ENCODE measurements at places on chromosomes 7 and 10. TPM values are rescaled to one million over a fixed set of nuclear protein-coding genes. Genes with fewer than 3 reads are reported as not detected.

DNA sequence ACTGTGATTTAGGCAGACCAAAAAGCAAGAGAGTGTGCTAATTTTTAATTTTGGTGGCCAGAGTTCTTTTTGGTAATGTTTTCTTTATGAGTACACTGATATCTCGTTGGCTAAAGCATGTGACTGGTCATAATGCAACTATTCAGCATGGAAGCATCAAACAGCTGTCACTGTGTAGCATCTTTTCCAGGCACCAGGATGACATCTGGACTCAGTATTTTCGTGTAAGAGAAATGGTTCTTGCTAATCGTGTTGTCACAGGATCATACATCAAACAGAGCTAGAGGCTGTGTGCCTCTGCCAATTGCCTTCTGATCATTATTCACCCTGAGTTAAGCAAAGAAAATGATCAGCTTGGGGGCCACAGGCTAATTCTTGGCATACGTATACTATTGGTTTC is 118.9 kb downstream of the SND1 start:
- no peak for DNase-seq

- DNase-seq = no peak
Measured at GRCh38 chr7:50160206-50160605, 67.2 kb upstream of the ZPBP start.

The CALCR gene
- polyA plus RNA-seq = 11.0 TPM

The AOC1 gene
- 0.08 TPM for polyA plus RNA-seq

The OPALIN gene
- not detected for polyA plus RNA-seq

The TMEM196 gene
- not detected for polyA plus RNA-seq

GRCh38 chr7:34544621-34545020 is 113.4 kb upstream of the NPSR1 start:
- no peak for DNase-seq

GRCh38 chr10:45454262-45454661 is 80.2 kb downstream of the ALOX5 start:
- no peak for DNase-seq

DNA sequence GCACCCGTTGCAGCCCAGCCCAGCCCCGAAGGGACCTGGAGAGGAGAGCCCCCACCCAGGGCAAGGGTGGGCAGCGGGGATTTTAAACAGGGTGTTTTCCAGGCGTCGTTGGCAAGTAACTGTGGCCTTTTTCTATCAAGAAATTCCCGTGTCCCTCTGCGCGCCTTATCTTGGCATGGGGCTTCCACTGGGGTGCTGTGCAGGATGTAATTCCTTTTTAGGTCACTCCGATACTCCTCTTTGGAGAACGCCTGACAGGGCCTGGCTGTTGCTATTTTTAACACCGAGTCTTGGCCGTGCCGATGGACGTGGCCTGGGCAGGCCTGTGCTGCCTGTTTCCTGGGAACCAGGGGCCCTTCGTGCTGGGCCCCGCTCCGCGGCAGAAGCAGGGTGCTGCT is 93.8 kb downstream of the INPP5A start:
- DNase-seq = peak; percentile 49

The ADGRA1 gene
- 4.0 TPM for polyA plus RNA-seq

The SLC29A3 gene
- 3.9 TPM for polyA plus RNA-seq

DNA sequence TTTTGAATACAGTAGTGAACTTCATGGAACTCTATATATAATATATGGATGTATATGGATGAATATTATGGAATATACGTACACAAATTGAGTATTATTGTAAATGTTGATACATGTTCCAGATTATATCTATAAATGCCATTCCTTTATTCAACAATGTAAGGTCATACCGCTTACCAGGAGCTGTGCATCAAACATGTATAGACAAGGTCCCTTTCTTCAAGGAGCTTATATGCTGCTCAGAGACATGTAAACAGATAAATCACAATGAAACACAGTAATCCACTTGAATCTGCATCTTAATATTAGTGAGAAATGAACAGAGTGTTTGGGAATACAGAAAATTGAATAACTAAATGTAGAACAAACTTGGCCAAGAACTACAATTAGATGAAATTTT is 898 bp upstream of the SEM1 start:
- DNase-seq = no peak

The IFIT3 gene
- polyA plus RNA-seq = 8.2 TPM

GRCh38 chr7:87510411-87510875 is 35.0 kb upstream of the ABCB4 start:
- DNase-seq = peak; percentile 33

The MYO3A gene
- polyA plus RNA-seq = 0.83 TPM

The CHN2 gene
- 10.5 TPM for polyA plus RNA-seq

The OR13A1 gene
- not detected for polyA plus RNA-seq

DNA sequence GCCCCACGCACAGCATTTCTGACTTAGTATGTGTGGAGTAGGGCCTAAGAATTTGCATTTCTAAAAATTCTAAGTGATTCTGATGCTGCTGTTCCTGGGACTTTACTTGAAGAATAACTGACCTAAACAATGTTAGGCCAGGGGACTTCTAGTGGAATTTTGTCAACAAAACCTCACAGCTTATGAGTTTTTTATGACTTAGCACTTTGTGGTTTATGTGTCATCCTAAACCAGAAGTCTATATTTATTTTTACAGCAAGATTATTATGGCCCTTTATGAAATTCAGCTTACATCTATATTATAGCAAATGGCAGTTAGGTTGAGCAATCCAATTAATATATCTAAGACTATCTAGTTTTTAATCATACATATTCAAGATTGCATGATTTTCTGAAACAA is 24.6 kb upstream of the BET1 start:
- no peak for DNase-seq

The COBL gene
- polyA plus RNA-seq = 145 TPM

DNA sequence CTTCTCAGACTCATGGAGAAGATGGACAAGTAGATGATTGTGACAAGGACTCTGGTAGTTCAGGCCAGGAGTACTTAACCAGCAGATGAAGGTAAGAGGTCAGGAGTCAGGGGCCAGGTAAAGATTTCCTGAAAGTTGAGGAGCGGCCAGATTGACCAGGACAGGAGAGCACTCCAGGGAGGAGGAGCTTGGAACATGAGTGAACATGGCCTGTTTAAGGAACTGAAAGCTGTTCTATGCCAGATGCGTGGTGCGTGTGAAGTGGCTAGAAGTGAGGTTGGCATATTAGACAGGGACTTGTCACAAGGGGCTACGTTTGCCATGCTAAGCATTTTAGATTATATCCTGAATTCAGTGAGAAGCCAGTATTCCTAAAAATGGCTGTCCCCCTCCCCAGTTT is 157.2 kb downstream of the WNT2 start:
- DNase-seq = no peak

GRCh38 chr10:79056361-79056735 is 12.4 kb upstream of the ZMIZ1 start:
- no peak for DNase-seq

GRCh38 chr7:73705551-73705920 is 13.9 kb downstream of the STX1A start:
- DNase-seq = no peak

The HSPB1 gene
- polyA plus RNA-seq = 1,886 TPM

The NET1 gene
- polyA plus RNA-seq = 93.3 TPM

The SPDYE9 gene
- 1.9 TPM for polyA plus RNA-seq

DNA sequence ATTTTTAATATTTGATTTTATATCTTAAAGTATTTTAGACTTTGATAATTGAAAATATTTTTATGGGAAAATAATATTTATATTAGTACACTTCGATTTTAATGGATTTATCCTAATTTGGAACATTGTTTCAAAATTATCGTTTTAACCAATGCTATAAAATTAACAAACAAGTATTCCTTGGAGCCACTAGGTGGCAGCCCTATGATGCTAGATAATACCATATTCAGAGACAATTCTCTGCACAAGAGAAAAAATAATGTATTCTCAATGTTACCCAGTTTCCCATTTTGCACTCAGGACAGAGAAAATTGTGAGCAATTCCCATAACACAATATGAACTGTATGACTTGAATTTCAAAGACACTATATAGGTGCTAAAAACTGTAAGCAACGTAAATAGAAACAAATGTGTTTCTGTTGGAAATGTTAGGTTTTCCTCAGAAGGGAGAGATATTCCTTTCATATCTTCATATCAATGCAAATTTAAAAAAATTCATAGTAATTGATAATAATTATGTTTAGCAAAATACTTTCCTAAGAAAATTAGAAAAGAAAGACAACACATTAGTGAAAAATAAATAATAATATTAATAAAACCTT is 237.8 kb downstream of the SEMA3E start:
- peak; percentile 38 for DNase-seq

- no peak for DNase-seq
Measured at GRCh38 chr10:70656489-70656888, 15.8 kb upstream of the ADAMTS14 start.

- DNase-seq = no peak
Measured at GRCh38 chr10:63773106-63773505, 251.9 kb downstream of the REEP3 start.

DNA sequence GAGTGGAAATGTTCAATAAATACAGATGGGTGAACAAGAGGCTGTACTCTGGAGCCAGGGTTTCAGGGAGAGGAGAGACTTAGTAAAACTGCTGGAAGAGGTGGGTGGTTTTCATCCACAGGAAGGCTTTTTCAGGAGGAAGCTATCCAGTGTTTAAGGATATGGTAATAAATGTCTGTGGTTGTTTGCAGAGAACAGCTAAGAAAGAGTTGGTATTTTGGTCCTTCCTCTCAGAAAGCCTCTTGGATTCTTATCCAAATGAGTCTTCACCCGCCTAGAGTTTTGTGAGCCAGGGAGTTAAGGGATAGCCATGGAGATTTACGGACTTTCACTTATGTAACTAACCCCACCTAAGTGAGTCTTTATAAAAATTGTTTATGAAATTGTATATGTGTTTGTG is 95.7 kb downstream of the GNAI1 start:
- DNase-seq = no peak

GRCh38 chr7:158828133-158829020 is 932 bp downstream of the ESYT2 start:
- peak; percentile 50 for DNase-seq

DNA sequence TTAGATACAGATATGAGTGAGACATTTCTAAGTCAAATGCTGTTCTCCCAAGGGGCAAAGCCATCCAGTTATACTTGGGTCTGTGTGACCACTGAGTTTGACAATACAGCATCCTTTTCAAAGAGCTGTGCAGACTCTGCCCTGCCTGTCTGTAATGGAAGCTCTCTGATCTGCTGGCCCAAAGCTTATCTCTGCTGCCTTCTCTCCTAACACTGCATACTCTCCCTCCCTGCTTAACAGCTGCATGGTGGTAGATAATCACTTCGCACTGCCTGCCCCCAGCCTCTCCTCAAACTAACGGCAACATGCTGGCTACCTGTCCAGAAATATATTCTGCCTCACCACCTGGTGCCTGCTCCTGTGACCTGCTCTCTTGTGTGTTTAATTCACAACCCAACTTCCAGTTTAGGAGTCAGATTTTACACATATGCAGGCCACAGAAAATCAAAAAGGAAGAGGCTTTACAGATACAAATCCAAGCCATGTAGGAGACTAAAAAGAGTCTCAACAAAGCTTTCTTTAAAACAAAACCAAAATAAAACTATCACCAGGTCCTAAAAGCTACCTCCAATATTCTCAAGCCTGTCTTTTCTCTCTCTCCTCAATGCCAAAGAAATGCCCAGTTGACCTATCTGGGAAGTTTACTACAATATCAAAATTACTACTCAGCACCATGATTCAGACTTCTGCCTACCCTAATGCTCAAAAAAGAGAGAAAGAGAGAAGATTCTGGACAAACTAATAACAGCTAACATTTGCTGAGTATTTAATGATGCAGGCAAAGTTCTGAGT is 145.6 kb downstream of the RELN start:
- no peak for DNase-seq

- no peak for DNase-seq
Measured at GRCh38 chr10:62666275-62666674, 138.2 kb upstream of the ADO start.

The HOXA4 gene
- 24.6 TPM for polyA plus RNA-seq

- DNase-seq = no peak
Measured at GRCh38 chr7:148191391-148192065, 399.0 kb upstream of the C7orf33 start.

- no peak for DNase-seq
Measured at GRCh38 chr10:60375293-60376004, 14.2 kb downstream of the ANK3 start.

The VPS37D gene
- polyA plus RNA-seq = 3.1 TPM

The AMZ1 gene
- polyA plus RNA-seq = 0.67 TPM

The ATXN7L1 gene
- 7.5 TPM for polyA plus RNA-seq

DNA sequence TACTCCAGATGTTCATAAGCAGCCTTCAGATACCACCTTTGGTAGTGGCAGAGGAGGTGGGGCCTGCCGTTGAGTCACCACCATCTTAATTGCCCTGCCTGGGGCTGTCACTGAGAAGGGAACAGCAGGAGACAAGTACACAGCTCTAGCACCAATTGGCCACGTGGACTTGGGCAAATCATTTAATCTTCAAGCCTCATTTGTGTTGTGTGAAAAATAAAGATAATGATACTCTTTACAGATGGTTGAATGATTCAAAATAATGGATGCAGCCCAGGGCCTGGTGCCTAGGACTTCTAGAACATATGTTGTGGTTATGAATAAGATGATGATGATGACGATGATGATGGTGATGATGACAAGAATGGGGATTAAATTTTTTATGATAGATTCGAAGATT is 111.9 kb upstream of the ADAM12 start:
- DNase-seq = no peak

- peak; percentile 87 for DNase-seq
Measured at GRCh38 chr7:229184-229964, 37.0 kb downstream of the FAM20C start.

- no peak for DNase-seq
Measured at GRCh38 chr10:26717476-26717875, 20.0 kb downstream of the PDSS1 start.

The CLEC2L gene
- 1.1 TPM for polyA plus RNA-seq

- DNase-seq = no peak
Measured at GRCh38 chr7:4225881-4226523, 456.1 kb upstream of the FOXK1 start.

DNA sequence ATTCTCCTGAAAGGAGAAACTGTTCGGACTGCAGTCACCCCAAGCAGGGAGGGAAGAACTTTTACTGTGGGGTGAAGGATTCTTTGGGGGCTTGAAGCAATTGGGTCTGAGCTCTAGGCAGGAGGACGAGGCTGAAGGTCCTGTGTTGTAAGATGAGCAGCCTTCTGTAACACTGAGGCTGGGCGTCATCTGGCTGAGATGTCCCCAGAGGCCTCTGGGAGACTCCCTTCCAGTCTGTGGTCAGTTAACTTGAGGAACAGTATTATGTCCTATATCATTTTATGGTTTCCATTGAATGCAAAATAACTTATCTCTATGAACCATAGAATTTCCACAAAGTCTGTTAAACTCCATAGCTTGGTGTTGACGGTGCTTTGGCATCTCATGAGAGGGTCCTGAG is 26.3 kb downstream of the FIGNL1 start:
- DNase-seq = no peak

All from hindlimb muscle (tissue), 1 donor.